WTC11 (cell line): ENCODE measurements at places on chromosomes 11 and 22.
A peak's percentile ranks its signal among the peaks of the same experiment; 100 is the strongest.

DNA sequence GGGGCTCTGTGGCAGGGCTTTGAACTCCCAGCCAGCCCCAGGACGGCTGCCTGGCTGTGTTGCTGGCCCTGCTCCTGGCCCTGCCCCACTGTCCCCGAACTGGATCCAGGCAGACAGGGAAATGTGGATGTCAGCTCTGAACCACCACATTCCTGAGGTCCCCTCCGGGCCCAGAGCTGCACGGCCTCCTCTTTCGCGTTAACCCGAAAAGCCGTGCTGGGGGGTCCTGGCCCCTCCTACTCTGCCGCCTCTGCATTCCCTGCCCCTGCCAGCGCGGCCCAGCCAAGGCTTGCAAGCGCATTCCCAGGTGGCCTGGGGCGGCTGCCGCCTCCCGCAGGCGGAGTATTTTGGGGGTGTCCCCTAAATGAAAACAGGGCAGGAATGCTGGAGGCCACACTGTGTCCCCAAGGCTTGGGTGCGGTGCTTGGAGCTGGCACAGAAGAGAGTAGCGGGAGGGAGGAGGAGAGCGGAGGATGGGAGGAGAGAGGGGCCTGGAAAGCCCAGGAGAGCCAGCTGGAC lies 5.4 kb downstream of the LINC01488 start:
- no peak for DNase-seq

GRCh38 chr11:1819074-1819473 lies 15.7 kb upstream of the SYT8 start:
- no peak for DNase-seq

DNA sequence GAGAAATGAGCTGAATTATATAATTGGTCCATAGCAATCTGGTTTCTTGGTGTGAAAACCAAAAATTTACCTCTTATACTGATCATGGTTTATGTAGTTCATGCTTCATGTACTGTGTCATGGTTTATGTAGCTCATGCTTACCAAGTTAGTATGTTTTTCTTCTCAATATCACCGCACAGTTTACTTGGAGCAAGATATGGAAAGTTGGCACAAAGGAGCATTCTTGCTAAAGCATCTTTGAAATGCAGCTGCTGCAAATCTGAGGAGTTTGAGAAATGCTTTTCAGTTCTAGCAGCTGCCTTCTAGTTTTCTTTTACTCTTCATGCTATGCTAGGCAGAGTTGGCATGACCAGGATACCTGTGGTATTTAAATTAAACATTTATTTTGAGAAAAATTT lies 4.5 kb downstream of the OR10G7 start:
- no peak for DNase-seq

- DNase-seq = no peak
Measured at GRCh38 chr22:25540908-25541660, 23.4 kb upstream of the GRK3 start.

DNA sequence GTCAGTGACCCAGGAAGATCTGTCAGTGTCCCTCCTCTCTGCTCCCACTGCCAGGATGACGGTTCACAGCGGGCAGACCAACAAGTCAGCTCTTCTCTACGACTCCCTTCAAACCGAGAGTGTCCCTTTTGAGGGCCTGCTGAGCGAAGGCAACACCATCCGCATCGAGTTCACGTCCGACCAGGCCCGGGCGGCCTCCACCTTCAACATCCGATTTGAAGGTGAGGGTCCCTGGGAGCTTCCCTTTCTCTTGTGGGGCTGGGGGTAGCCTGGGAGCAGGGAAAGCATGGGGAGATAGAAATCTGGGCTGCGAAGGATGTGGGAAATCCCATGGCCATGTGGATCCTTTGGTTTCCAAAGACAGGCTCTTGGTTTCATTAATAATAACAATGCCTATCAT lies 118.4 kb upstream of the ASPHD2 start:
- DNase-seq = no peak

GRCh38 chr22:49999946-50000586 lies 12.5 kb downstream of the IL17REL start:
- no peak for DNase-seq

GRCh38 chr22:44604455-44604854 lies 97.5 kb upstream of the PRR5 start:
- DNase-seq = no peak

DNA sequence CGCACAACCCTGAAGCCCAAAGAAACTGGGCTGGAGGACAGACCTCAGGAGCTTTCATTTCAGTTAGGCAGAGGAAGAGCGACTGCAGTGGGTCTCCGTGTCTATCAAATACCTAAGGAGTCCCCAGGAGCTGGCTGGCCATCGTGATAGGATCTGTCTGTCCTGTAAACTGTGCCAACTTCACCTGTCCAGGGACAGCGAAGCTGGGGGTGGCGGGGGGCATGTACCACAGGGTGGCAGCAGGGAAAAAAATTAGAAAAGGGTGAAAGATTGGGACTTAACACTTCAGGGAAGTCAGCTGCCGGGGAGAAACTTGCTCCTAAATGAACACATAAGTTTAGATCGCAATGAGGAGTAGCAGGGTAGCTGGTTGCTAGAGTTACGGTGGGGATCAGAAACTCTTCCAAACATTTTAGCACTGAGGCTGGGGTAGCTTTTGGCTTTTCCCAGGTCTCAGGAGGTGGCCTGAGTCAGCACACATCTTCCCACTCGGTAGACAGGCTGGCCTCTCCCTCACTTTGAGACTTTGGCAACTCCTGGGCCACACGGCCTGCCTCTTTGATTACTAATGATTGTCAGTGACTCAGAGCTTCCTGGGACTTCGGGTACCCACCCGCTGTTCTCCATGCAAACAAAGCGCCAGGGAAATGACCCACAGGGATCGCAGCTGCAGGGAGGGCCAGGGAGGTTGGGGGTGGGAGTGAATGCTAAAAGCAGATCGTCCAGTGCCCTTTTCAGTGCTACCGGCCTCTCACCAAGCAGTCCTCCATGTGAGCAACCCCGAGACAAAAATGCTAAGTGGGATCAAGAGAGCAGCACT lies 2.9 kb upstream of the MTFP1 start:
- DNase-seq = peak; percentile 46

GRCh38 chr22:20572132-20572802 lies 64.9 kb downstream of the MED15 start:
- DNase-seq = no peak

GRCh38 chr11:3220521-3221407 lies 2.2 kb upstream of the MRGPRG start:
- DNase-seq = peak; percentile 11

DNA sequence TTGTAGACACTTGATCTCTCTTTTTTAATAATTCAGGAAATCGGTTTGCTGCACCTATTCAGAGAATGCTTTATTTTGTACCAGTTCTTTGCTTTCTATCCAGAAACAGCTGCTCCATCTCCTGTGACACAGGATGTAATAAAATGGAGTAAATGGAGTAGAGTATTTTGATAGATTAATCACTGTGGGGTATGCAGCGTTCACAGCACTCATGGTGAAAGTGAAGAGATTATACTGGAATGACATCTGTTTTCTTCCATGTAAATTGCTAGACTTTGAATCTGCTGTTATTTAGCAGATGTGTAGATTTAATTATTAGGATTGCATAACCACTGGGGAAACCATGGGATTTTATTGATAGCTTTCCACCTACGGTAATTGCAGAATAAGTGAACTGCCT lies 227.3 kb upstream of the ARHGAP42 start:
- DNase-seq = no peak

DNA sequence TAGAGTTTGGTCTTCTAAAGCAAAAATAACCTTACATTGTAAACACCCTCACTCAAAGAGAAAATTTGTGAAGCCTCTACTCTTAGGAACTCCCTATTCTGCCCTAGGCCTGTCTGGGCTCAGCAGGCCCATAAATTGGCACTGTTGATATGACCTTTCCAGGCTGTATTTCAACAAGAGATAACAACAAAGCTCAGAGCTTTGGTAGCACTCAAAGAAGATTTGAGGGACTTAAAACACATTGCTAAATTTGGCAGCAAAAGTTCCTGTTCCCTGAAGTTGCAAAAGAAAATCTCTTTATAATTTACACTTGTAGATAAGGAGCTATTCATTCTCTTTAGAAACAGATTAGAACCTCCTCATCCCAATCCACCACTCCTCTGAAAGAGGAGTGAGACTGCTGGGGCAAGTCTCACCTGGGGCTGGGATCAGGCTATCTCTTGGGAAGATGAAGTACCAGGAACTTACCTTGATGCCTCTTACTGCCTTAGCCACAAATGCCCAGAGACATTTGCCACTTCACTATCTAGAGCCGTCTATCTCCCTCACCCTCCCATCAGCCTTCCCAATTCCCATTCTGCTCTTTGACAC lies 110.4 kb upstream of the AKIP1 start:
- DNase-seq = no peak

GRCh38 chr11:66069715-66070603 lies at the start of gene PACS1:
TSS of gene PACS1 (plus strand) at chr11:66070272. CDS start at chr11:66070487, 215 bp downstream.
- DNase-seq = peak; percentile 73

DNA sequence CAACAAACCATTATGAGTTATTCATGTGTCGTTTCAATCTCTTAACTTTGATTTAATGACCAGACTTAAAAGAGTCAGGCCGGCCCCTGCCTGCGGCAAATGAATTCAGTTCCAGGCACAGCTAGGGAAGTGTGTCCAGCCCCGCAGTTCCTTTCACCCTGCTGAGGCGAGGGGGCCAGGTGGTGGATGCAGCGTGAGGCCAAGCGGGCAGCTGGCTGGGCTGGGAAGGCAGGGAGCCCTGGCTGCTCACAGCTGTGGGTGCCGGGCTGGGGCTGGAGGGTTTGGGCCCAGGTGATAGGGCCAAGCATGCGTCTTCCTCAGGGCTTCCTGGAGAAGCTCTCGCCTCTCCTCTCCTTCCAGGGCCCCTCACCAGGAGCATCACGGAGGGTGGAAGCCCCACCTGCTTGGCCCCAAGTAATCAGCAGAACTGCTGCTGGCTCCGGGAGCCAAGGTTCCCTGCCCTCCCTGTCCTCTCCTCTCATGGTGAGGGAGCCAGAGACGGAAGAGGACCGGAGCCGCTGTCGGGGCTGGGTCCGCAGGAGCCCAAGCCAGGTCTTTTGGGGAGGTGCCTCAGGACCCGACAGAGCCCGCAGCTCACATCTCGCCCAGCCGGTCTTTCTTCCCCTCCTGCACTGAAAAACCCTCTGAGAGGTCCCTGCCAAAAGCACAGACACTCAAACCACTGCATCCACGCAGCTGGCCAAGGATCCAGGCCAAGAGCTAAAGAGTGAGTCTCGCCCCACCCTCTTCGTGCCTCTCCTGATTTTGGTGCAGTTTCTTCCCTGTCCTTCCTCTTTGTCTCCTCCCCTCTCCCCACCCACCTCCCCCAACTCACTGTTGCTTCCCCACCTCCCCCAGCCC lies 97.0 kb downstream of the ST3GAL4 start:
- peak; percentile 20 for DNase-seq

DNA sequence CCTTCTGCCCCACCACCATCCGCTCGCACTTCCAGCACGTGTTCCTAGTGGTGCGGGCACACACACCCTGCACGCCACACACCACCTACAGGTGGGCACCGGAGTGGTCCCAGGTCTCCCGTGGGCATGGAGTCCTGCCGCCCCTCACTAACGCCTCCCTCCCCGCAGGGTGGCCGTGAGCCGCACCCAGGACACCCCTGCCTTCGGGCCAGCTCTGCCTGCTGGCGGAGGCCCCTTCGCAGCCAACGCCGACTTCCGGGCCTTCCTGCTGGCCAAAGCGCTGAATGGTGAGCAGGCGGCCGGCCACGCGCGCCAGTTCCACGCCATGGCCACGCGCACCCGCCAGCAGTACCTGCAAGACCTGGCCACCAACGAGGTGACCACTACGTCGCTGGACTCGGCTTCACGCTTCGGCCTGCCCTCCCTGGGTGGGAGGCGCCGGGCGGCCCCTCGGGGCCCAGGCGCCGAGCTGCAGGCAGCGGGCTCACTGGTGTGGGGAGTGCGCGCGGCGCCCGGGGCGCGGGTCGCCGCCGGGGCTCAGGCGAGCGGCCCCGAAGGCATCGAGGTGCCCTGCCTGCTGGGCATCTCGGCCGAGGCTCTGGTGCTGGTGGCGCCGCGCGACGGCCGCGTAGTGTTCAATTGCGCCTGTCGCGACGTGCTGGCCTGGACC lies 8.5 kb downstream of the SIPA1 start:
- DNase-seq = no peak

- no peak for DNase-seq
Measured at GRCh38 chr11:129686269-129686668, 129.4 kb upstream of the TMEM45B start.

DNA sequence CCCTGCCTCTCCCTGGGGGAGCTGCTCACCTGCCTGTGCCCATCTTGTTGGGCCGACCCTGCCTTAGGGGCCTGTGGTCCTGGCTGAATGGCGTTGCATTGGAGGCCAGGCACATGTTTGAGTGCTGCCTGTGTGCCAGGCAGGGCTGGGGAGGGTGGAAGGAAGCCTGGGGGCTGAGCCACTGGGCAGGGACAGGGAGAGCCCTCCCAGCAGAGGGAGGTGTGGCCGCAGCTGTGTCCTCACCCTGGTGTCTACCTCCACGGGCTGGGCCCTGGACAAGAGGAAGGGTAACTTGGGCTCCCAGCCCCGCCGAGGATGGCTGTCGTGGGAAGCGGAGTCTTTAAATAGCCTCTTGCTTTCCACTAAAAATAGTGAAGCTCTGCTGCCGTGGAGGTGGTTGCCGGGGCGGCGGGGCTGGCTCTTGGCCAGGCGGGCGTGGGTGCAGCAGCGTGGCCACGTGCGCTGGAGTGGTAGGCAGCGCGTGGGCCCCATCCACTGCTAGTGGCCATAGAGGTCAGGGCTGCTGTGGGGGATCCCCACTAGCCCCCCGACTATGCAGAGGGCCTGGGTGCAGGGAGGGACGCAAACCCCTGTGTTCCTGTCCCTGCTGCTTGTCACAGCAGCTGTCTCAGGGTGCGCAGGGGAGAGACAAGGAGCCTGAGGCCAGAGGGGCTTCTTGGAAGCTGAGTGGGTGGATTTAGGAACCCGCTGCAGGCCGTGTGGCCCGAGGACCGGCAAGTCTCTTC lies 6.2 kb downstream of the ZDHHC8 start:
- DNase-seq = no peak

GRCh38 chr11:94303966-94304958 lies at the start of gene IZUMO1R:
TSS of gene IZUMO1R (plus strand) at chr11:94304580. CDS start at chr11:94305637, 1,057 bp downstream.
- no peak for DNase-seq

- DNase-seq = no peak
Measured at GRCh38 chr22:27571463-27572277, 229.9 kb downstream of the MN1 start.

DNA sequence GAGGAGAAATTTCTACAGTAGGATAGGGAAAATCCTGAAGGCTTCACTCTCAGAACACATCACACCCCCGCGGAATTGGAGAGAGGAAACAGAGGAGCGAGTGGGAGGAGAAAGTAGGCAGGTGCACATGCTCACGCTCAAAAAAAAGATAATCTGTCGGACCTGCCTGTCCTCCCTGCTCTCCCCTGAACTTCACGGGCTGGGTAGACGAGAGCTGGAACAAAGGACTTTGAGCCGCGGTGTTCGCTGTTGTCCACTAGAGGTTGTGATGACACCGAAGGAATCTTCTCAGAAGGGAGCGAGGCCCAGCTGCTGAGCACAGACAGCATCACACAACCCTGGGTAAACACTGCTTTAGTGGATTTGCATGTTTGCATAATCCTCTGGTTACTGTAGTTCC lies 5.0 kb downstream of the SEZ6L start:
- peak; percentile 74 for DNase-seq

- no peak for DNase-seq
Measured at GRCh38 chr11:64544616-64545296, 46.3 kb upstream of the SLC22A12 start.

GRCh38 chr11:78426845-78427244 lies 9.2 kb upstream of the GAB2 start:
- DNase-seq = no peak
